ENCODE measurements at places on chromosomes 11 and 22.
A peak's percentile ranks its signal among the peaks of the same experiment; 100 is the strongest.

DNA sequence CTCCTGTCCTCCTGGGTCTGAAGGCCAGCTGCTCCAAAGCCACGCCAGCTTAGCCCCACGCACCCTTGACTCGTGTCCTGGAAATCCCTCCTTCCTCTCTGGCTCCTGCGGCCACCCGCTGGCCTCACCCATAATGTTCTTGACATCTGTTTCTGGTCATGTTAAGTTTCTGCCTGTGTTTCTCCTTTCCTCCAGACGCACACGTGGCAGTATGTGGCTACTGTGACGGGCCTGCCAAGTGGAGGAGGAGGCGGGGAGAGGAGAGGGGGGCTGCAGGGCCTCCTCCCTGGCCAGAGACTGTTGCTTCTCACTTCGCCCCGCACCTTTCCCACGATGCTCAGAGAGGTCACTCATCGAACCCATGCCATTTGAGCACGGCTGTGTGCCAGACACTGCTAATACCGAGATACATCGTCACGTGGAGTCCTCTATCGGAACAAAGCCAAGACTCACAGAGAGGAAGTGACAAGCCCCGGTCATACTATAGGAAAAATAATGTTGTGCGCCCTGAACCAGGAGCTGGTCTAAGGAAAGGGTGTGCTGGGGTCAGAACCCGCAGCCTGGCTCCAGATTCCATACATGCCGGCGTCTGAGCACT is 11.5 kb downstream of the C1QTNF6 start:
- peak; percentile 12 for DNase-seq

DNA sequence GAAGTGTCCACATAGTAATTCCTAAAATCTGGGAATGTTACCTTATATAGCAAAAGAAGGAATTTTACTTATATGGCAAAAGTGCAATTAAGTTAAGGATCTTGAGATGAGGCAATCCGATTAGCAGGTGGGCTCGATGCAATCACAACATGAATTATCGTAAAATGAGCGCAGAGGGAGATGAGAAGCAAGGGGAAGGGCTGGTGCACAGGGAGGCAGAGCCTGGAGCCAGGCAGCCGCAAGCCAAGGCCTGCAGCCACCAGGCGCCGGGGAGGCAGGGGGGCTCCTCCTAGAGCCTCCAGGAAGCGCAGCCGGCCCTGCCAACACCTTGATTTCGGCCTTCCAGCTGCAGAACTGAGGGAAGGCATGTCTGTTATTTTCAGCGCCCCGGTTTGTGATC is 85.7 kb downstream of the CELSR1 start:
- no peak for DNase-seq

DNA sequence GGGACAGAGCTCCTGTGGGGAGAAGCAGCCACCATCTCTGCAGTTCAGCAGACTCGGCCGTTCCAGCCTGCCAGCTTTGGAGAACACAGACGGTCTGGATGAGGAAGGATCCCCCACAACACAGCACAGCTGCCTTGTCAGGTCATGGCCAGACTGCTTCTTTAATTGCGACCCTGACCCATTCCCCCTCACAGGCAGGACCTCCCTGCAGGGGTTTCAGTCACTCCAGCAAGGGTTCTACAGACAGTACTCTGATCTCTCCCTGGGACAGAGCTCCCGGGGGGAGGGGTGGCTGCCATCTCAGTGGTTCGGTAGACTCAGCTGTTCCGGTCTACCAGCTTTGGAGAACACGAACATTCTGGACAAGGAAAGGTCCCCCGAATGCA is 173.5 kb downstream of the TTC28 start:
- DNase-seq, result no peak

GRCh38 chr11:27412192-27412691 is 49.2 kb upstream of the CCDC34 start:
- DNase-seq, result no peak

DNA sequence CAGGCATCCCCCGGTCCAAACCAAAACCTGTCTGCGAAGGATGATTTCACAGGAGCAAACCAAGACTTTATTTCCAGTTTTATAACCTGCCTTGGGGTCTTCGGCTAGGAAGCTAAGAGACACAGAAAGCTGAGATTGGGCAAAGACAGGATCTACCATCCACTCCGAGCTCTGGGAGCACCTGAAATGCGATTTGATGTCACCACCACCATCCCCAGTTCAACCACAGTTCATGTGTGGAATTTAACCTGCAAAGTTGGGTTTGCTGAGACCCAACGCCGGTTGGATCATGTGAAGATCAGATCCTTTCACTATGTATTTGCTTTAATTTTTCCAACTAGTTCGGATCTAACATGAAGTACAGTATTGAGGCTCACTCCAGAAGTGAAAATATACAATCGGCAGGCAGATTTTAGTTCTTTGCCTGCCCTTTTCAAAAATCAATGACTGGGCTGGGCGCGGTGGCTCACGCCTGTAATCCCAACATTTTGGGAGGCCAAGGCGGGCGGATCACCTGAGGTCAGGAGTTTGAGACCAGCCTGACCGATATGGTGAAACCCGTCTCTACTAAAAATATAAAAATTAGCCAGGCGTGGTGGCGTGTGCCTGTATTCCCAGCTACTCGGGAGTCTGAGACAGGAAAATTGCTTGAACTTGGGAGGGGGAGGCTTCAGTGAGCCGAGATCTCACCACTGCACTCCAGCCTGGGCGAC is 1.4 kb upstream of the C11orf24 start:
- no peak for DNase-seq

Measured in glutamatergic neuron (in vitro differentiated cells).